Activated naive CD8-positive, alpha-beta T cell treated with anti-CD3 and anti-CD28 coated beads, Interleukin-2, amount 10 ng/mL, durations not matched to agents 7 days and 5 days (primary cell): ENCODE measurements at places on chromosomes 5 and 9.

- no peak overlapping the region for H3K27ac ChIP-seq
- H3K4me3 ChIP-seq: no peak overlapping the region
- peaks cover 4% of the 10 kb centered on the region for H3K27me3 ChIP-seq
- peaks cover 3% of the 10 kb centered on the region for H3K4me1 ChIP-seq
- no peaks in the 10 kb centered on the region for H3K36me3 ChIP-seq
Observed at GRCh38 chr5:14249258-14250082, 106.3 kb downstream of the TRIO start.

GRCh38 chr5:104840284-104840683, 1277.7 kb upstream of the NUDT12 start:
- H3K27ac ChIP-seq: no peak overlapping the region
- DNase-seq: no peak
- no peaks in the 10 kb centered on the region for H3K4me1 ChIP-seq
- H3K36me3 ChIP-seq: no peaks in the 10 kb centered on the region
- no peaks in the 10 kb centered on the region for H3K27me3 ChIP-seq
- no peak overlapping the region for H3K4me3 ChIP-seq

GRCh38 chr5:14760548-14761002, 96.1 kb downstream of the OTULIN start:
- H3K36me3 ChIP-seq: no peaks in the 10 kb centered on the region
- peaks cover 2% of the 10 kb centered on the region for H3K4me1 ChIP-seq
- no peak overlapping the region for H3K27ac ChIP-seq
- no peak overlapping the region for H3K4me3 ChIP-seq

DNA sequence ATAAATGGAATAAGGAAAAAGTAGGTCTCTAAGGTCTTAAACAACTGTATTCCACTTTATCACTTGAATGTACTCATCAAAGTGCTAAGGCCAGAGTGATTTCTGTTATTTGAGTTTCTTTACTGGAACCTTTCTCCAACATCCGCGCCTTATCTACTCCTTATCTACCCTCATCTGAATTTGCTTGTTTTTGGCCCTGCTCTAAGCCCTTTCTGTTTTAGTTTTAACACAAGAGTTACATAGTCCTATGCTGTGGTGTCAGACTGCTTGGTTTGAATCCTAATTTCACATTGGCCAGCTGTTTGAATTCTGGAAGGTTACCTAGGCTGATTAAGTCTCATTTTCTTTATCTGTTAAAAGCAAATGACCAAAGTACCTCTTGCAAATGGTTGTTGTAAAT, 128.3 kb downstream of the PCSK5 start:
- no peaks in the 10 kb centered on the region for H3K27me3 ChIP-seq
- peak overlapping the region; percentile 55 for H3K4me3 ChIP-seq
- peaks cover 47% of the 10 kb centered on the region for H3K4me1 ChIP-seq
- peaks cover 13% of the 10 kb centered on the region for H3K36me3 ChIP-seq
- DNase-seq: no peak

GRCh38 chr5:30392897-30393296, 800.6 kb upstream of the CDH6 start:
- DNase-seq: no peak
- H3K4me1 ChIP-seq: no peaks in the 10 kb centered on the region
- no peak overlapping the region for H3K4me3 ChIP-seq
- no peaks in the 10 kb centered on the region for H3K36me3 ChIP-seq
- no peak overlapping the region for H3K27ac ChIP-seq
